ENCODE measurements at places on chromosomes 5 and 9.

GRCh38 chr5:9358961-9359685 lies 186.8 kb downstream of the SEMA5A start:
- no peak for DNase-seq

DNA sequence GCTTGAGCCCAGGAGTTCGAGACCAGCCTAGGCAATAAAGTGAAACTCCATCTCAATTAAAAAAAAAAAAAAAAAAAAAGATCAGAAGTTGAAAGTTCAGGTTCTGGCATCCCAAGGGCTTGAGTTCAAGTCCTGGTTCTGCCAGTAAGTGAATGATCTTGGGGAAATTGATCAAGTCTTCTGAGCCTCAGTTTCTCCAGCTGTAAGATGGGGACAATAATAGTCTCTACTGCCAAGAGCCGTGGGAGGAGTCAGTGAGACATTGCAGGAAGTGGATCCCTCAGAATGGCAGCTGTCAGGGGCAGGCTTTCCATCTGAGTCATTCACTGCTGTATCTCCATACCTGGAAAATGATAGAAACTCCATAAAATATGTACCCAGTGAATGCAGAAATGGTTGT lies 37.8 kb upstream of the FUBP3 start:
- no peak for DNase-seq

DNA sequence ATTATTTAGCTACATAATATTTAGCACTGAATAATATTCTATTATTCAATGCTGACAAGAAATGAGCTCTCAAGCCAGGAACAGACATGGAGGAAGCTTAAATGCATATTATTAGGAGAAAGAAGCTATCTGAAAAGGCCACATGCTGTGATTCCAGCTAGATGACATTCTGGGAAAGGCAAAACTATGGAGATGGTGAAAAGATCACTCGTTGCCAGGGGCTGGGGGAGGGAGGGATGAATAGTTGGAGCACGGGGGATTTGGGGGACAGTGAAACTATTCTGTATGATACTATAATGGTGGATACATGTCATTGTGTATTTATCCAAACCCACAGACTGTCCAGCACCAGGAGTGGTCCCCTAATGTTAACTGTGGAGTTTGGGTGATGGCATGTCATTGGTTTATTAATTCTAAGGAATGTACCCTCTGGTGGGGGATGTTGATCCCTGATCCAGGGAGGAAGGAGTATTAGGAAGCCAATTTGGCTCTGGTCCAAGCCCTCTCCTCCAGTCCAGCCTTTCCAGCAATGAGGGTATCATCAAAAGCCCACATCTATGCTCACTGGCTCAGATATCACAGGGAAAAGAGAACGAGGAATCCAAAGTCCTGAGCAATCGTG lies 162.5 kb downstream of the COL23A1 start:
- DNase-seq, result no peak

GRCh38 chr9:120235081-120235480 lies 344.9 kb downstream of the CDK5RAP2 start:
- DNase-seq, result no peak

DNA sequence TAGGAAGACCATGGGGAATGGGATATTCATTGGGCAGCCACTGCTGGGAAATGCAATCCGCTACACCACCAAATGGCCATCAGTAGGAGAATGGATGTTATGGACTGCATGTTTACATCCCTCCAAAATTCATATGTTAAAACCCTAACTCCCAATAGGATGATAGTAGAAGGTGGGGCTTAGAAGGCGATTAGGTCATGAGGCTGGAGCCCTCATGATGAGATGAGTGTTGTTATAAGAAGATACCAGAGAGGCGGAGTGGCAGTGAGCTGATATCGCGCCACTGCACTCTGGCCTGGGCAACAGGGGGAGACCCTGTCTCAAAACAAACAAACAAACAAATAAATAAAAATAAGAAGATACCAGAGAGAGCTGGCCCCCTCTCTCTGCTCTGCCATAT lies 16.1 kb upstream of the GTF3C5 start:
- no peak for DNase-seq

GRCh38 chr9:14650596-14650995 lies 42.6 kb downstream of the ZDHHC21 start:
- no peak for DNase-seq

DNA sequence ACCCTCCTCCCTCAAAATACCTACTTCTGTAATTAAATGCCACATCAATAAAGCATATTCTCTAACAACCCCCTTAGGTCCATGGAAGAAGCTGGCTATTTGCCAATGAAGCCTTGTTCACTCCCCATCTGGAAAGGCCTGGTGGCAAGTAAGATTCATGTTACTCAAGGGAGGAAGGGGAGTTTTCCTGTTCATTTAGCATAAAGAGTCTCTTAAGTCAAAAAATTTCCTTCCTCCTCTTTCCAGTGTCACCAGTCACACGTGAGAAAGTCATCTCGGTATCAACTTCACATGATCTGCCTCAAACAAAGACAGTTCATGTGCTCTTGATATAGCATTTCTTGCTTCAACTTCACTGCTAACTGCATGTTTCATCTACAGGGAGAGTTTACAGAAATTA lies 32.7 kb upstream of the RIC1 start:
- no peak for DNase-seq

GRCh38 chr5:103434057-103434456 lies 128.5 kb downstream of the NUDT12 start:
- DNase-seq, result no peak

GRCh38 chr9:116459576-116459975 lies 227.5 kb upstream of the TRIM32 start:
- no peak for DNase-seq

DNA sequence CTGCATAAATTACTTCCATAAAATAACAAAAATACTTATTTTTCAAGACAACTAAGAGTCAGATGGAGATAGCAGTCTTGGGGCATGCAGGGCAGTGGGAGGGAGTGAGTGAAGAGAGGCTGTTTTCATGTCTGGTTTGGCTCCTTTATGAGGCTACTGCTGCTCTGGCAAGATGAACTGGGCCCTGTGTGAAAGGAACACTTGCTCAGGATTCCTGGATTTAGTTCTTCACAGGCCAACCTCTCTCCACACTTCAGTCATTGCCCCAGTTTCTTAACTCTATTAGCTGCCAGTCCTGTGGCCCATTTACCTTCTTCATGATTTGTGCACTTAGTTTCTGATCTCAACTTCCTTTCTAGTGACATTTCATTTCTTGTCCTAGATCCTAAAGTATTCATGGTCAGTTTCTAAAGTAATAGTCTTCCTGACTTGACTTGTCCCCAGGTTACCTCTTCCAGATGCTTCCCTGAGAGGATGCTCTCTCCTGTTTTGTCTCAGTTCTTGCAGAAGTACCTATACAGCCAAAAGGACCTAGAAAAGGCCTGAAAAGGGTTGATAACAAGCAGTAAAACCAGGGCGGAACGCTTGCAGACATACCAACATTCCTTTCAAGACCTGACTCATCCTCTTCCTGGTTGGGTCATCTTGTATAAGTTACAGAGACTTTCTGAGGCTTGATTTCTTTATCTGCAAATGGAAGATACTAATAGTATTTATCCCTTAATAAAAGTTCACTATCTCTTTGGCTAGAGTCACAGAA lies 77.0 kb upstream of the ZFAND5 start:
- DNase-seq, result no peak

- no peak for DNase-seq
Observed at GRCh38 chr5:81533629-81534405, 139.9 kb upstream of the ACOT12 start.

DNA sequence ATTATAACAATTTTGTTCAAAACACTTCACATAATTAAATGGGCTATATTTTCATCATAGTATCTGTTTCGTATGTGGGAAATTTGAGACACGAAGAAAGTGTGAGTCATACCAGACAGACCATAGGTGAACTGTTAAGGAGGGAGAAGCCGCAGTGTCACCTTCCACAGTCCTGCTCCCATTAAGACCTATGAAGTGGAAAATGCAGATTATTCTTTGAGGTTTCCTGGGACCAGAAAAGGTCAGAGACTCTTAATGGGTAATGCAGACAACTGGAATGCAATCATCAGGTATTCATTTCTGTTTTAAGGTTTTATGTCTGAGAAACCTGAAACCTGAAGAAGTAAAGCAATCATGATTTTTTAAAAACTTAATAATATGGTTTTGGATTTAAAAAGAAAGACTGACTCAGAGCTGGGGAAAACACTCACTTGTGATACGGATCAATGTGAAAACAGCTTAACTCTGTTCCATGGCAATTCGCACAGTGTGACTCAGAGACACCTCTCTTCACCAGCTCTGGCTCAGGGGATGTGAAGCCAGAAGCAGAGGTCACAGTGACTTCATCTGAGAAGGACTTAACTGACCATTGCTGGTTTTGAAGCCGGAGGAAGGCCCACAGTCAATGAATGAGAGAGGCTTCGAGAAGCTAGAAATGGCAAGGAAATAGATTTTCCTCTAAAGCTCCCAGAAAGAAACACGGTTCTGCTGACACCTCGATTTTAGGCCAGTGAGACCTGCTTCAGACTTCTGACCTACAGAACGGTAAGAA lies 17.2 kb upstream of the GCNT1 start:
- no peak for DNase-seq

All from SIG-M5 (cell line).